ENCODE measurements at places on chromosomes 7 and 10. TPM values are rescaled to one million over a fixed set of nuclear protein-coding genes. Genes with fewer than 3 reads are reported as not detected.

GRCh38 chr10:74651565-74651964 is 174.8 kb upstream of the KAT6B start:
- no peak for DNase-seq

GRCh38 chr7:79288655-79289054 is 164.8 kb downstream of the MAGI2 start:
- no peak for DNase-seq

- DNase-seq = no peak
Observed at GRCh38 chr10:74995806-74996205, 115.7 kb upstream of the SAMD8 start.

MOGAT3 gene
- not detected for total RNA-seq

GRCh38 chr10:66258693-66259092 is 667.1 kb upstream of the LRRTM3 start:
- no peak for DNase-seq

TRIM74 gene
- total RNA-seq = 0.35 TPM

DNA sequence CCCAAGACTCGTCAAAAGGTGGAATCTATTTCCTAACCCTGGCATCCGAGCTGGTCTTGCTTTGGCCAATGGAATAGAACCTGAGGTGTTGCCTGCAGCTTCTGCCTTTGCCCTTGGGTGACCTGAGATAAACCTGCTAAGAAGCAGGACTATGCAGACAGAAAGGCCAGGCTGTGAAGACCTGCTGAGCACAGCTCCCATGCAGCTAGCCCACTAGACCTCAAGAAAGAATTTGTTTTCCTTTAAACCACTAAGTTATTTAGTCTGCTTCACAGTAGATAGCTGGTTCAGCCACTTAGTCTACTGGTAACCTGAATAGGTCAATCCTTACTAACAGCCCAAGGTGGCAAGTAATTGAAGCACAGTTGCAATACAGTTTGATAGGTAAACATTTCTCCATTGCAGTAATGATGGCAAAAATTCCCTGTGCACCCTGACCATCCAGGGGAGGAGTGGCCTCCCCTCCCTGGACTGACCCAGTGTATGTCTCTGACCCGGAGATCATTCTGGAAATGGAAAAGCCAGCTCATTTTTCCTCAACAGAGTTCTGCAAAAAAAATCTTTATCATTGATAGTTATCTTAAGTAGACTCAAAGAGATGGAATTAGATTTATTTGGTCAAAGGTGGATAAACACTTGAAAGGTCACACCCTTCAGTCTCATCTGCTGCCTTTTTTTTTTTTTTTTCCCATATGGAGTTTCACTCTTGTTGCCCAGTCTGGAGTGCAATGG is 20.0 kb downstream of the TNS3 start:
- DNase-seq = no peak

RNF32 gene
- not detected for total RNA-seq

- no peak for DNase-seq
Observed at GRCh38 chr10:51521605-51522004, 177.8 kb downstream of the CSTF2T start.

GRCh38 chr10:71371750-71372166 is 25.0 kb upstream of the CDH23 start:
- no peak for DNase-seq

DNA sequence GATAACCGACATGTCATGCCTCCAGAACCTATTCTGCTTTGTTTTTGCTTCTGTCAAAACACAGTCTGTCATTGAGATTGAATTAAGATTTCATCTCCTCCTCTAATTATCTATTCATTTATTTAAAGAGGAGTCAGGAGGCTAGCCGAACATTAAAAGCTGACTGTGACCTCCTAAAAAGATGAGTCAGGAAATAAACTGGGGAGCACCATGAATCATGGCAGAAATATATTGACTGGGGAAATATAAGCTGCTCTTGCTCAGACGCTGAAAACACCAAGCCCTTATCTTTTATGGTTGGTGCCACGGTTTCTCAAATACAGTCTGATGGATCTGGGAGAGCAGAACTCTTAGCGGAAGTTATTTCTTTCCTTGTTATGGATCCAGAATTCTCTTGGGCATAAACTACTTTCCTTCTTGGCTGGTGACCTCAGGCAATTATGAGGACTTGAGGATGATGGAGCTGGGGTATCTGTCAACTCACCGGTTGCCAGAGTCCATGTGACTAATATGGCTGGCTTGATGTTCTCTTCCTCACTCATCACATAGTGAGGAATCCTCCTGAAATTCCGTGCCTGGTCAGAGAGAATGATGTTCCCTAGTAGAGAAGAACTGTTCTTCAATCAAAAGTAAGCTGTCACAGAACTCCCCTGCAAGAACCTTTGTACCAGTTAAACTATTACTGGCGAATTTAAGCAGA is 307.6 kb upstream of the PHYHIPL start:
- DNase-seq = no peak

DNA sequence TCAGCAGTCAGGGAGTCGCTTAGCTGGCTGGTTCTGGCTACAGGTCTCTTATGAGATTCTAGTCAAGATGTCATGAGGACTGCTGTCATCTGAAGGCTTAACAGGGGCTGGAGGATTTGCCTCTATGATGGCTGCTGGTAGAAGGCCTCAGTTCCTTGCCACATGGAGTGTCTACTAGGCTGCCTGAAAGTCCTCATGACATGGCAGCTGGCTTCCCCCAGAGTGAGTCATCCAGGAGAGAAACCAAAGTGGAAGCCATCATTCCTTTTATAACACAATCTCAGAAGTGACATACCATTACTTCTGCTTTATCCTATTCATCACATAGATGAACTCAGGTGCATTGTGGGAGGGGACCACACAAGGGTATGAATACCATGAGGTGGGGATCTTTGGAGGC is 75.1 kb downstream of the EXOC6 start:
- DNase-seq = no peak

ACHE gene
- 0.40 TPM for total RNA-seq

SLC26A5 gene
- total RNA-seq = not detected

DNA sequence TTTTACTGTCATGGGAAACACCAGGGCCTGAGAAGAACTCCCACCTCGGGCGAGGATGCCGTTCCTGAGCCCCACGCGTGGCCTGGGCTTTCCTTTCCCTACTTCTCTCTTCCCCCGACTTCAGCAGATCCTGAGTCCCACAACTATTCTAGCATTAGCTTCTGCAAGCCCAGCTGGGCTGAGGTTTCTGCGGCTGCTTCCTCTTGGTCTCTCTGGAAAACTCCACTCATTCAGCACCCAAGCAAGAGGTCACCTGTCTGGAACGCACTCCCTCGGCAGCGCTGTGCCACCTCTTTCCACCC is 761 bp upstream of the DOCK1 start:
- DNase-seq = no peak

BUD23 gene
- 79.8 TPM for total RNA-seq

DNA sequence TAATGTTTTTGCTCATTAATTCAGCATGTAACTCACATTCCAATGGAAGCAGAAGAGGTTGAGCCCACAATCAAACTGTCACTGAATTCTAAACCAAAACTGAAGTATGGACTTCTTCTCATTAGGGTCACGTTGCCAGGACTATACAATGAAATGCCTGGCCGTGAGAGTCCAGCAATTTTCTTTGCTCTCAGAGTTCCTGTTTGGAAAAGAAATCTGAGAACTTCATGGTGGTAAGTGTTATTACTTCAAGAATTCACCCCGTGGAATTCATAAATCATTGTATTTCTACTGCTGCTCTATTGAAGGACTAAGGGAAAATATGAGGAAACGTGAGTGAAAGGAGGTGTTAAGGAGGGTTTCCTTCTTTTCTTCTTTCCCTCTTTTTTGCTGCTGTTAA is 441.8 kb upstream of the AKR1E2 start:
- no peak for DNase-seq

- DNase-seq = no peak
Observed at GRCh38 chr10:59393349-59393748, 31.0 kb upstream of the FAM13C start.

DNA sequence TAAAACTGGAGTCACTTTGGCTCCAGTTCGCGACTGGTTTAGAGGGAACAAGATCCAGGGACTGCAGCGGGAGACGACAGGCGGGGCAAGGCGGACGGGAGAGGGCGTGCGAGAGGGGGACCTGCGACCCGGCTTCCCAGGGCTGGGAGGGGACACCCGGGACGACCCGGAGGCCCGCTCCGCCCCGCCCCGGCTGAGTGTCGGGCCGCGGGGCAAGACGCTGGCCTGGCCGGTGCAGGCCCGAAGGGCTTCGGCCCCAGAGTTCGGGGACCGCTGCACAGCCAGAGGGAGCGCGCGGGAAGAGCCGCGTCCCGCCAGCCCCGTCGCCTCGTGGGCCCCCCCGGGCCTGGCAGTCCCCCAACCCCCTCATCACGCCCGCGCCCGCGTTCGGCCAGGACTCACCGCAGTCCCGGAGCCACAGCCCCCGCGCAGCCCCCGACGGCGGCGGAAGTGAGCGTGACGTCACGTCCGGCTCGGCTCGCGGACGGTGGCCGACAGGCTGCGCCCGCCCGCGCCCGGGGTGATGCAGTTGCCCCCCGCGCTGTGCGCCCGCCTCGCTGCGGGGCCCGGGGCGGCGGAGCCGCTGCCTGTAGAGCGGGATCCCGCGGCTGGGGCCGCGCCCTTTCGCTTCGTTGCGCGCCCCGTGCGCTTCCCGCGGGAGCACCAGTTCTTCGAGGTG is at the start of the genes TUBGCP2 and ZNF511:
TUBGCP2 (minus strand) TSS at position 452 of the 679 bp plus-strand sequence. CDS start 5,931 bp downstream, outside the sequence.
ZNF511 (plus strand) TSS at position 494 of the 679 bp plus-strand sequence; CDS start at position 524, 30 bp downstream.
- DNase-seq = peak; percentile 93

NEUROD6 gene
- not detected for total RNA-seq

NACAD gene
- 3.5 TPM for total RNA-seq

GRCh38 chr10:88409236-88409635 is 173.9 kb downstream of the RNLS start:
- no peak for DNase-seq

DNA sequence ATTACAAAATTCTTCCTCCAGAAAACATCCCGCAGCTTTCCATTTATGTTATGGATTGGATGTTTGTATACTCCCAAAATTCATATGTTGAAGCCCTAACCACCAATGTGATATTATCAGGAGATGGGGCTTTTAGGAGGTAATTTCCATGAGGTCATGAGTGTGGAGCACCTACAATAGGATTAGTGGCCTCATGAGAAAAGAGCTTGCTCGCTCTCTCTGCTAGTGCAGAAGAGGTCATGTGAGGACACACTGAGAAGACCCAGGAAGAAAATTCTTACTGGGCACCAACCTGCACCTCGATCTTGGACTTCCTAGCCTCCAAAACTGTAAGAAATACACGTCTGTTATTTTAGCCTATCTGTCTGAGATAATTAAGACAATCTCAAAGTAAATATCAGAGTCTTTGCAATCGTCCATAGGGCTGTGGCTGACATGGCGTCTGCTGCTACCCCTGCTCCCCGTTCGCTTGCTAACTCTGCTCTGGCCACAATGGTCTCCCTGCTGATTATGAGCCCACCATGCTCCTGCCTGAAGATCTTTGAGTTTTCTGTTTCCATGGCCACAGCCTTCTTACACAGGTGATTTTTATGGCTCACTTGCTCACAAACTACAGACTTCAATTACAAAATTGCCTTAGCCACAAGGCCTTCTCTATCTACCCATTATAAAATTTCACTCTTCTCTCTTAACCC is 333.3 kb downstream of the CACNA2D1 start:
- DNase-seq = no peak

DNA sequence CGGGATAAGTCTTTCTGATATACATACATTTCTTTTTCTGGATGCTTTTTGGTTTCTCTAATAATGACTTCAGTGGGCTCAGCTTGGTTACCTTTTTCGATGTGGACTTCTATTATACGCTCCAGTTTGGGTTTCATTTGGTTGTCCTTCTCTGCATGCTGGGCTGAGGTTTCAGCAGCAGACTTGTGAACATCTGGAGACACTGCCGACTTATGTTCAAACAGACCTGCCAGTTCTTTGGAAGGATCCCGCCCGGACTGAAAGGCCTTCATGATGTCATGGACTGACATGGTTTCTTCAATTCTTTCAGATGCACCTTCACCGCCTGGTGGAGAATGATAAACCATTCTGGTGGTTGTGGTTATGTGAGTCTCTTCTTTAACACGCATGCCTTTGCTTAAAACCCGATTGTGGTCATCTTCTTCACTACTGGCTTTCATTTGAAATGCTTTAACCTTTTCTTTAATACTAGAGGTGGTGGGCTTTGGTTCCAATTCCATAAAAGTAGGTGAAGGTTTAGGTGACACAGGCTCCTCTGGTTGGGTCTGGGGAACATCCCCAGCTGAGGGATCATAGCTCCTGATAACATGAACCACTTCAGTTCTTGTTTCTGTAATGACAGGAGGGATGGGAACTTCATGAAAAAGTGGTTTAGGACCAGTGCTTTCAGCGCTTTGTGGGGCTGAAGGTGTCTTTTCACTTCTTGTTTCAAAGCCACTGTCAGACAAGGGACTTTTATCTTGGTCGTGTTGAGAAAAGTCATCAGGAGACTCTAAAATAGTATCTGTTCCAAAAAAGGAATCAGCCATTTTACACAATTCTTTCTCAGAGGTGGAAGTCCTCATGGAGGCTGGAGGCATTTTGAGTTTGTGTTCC is 167.7 kb upstream of the CCDC6 start:
- no peak for DNase-seq

DNA sequence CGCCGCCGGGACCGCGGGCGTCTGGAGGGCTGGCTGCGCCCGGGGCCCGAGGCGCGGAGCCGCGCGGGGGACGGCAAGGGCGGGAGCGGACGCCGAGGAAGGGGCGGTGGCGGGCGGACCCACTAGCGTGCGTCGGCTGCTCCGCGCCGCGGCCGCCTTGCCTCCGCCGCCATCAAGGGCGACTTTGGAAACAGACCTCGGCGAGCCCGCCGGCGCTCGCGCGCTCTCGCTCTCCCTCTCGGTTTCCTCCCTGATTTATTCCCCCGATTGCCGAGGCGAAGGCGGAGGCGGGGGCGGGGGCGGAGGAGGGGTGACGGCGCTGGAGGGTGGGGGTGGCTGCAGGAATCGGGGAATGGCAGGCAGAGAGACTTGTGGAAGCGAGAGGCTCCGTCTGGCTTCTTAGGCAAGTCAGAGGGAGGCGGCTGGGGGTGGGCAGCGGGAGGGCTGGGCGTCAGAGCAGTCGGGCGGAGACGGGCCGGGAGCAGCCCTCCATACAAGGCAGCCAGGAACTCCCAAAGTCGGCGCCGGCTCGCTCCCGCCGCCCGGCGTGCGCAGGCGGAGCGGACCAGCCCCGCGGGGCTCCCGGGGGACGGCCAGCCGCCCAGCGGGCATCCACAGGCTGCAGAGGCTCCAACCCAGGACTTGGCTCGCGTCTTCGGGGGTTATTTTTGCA is at the start of gene CACNA2D1:
CACNA2D1 (minus strand) TSS at position 231 of the 673 bp plus-strand sequence.
- DNase-seq = peak; percentile 91

FANK1 gene
- total RNA-seq = 0.35 TPM

DNA sequence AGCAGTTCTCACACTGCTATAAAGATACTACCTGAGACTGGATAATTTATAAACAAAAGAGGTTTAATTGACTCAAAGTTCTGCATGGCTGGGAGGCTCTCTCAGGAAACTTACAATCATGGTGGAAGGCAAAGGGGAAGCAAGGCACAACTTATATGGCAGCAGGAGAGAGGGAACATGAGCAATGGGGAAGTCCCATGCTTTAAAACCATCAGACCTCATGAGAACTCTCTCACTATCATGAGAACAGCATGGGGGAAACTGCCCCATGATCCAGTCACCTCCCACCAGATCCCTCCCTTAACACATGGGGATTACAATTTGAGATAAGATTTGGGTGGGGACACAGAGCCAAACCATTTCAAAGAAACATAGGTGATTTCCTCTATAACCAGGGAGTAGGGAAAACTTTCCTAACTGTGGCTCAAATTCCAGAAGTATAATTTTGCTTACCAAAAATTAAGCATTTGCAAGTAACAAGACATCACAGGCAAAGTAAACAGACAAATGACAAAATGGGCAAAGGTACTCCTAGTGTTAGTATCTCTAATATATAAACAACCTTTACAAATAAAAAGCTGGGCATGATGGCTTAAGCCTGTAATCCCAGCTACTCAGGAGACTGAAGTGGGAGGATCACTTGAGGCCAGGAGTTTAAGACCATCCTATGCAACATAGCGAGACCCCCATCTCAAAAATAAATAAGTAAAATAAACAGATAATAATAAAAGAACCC is 88.0 kb downstream of the KBTBD2 start:
- DNase-seq = no peak
